ENCODE measurements at places on chromosomes 16 and 17. TPM values are rescaled to one million over a fixed set of nuclear protein-coding genes. Genes with fewer than 3 reads are reported as not detected.

The KLHL10 gene
- total RNA-seq: 0.29 TPM

The EME2 gene
- total RNA-seq: 31.9 TPM

The ARHGDIG gene
- total RNA-seq: 2.6 TPM

The MPP3 gene
- total RNA-seq: 19.2 TPM

The FBXW10 gene
- total RNA-seq: 0.86 TPM

The CCL16 gene
- 0.35 TPM for total RNA-seq

The CTRB2 gene
- 26.7 TPM for total RNA-seq

The HSPB9 gene
- 0.29 TPM for total RNA-seq

The RNF112 gene
- total RNA-seq: 7.3 TPM

The MPHOSPH6 gene
- total RNA-seq: 14.4 TPM

The DOK4 gene
- total RNA-seq: 123 TPM

The UTS2R gene
- total RNA-seq: not detected

The TBC1D3G gene
- total RNA-seq: not detected
